Activated CD8-positive, alpha-beta memory T cell treated with anti-CD3 and anti-CD28 coated beads for 4 hours (primary cell): ENCODE measurements at places on chromosomes 6 and 20.

- no peak for DNase-seq
Measured at GRCh38 chr20:1657556-1658334, at the start of gene SIRPG. Gene SIRPG (minus strand): TSS chr20:1657779. CDS start chr20:1657714, 65 bp downstream.

- no peak for DNase-seq
Measured at GRCh38 chr6:108755257-108756240, 92.7 kb upstream of the ARMC2 start.

GRCh38 chr6:134391205-134391604, 73.3 kb upstream of the SGK1 start:
- DNase-seq: no peak

- no peak for DNase-seq
Measured at GRCh38 chr6:148347441-148348054, 4.9 kb downstream of the SASH1 start.

DNA sequence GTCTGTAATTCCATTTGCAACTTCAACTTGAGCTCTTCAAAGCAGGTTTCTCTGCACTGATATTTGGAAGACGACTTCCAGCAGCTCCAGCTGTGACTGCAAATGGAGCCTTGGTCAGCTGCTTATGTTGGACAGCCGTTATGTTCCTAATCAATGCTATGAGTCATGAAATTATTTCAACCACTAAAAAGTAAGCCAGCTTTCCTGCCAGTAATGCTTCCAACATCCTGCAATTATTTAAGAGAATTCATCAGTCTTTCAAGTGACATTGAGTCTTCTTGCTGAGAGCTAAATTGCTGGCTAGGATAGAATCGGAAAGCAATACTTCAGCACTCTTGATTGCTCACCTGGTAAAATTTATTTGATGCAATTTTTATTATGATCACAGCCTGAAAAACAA, 375.7 kb downstream of the MMUT start:
- DNase-seq: no peak

GRCh38 chr6:163789199-163789810, 374.8 kb downstream of the QKI start:
- DNase-seq: no peak

DNA sequence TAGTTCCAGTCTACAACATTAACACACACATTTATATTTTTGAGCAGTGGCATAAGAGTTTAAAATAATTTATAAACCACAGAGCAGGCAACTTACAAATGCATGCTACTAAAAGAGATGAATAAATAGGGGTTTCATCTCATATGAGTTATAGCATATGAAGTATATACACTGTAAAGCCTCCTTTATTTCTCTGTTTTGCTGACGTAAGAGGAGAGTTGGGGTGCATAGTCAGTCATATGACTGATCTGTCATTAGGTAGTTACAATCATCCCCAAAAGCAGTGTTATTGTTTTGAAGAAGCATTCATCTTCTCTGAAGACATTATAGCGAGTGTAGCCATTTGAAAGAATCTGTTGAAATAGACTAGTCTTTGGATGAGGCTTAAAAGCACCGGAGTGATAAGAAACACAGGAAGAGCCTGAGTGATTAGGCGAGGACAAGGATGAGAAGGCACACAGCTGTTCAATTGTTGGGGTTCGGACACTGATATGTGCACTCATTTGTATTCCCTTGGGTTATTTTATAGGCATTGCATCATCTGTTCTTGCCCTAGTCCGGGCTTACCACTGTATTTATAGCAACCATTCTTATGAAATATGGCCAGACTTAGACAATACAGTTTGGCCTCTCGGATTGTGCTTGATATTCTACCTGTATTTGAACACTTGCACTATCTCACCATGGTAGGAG, 325.7 kb downstream of the SAMD5 start:
- no peak for DNase-seq

DNA sequence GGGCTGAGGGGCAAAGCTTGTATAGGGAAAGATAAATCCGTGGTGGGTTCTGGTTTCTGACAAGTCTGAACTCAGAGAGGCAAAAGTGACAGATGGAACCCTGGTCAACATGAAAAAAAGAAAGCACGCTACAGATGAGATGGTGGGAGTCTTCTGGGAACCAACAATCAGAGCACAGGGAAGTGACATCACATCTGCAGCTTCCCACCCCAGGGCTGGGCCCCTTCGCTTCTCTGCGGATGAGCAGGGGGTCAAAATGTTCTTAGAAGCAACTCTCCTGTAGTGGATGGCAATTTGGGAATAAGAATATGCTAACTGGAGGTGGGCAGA, 129.2 kb upstream of the AKAP12 start:
- no peak for DNase-seq

DNA sequence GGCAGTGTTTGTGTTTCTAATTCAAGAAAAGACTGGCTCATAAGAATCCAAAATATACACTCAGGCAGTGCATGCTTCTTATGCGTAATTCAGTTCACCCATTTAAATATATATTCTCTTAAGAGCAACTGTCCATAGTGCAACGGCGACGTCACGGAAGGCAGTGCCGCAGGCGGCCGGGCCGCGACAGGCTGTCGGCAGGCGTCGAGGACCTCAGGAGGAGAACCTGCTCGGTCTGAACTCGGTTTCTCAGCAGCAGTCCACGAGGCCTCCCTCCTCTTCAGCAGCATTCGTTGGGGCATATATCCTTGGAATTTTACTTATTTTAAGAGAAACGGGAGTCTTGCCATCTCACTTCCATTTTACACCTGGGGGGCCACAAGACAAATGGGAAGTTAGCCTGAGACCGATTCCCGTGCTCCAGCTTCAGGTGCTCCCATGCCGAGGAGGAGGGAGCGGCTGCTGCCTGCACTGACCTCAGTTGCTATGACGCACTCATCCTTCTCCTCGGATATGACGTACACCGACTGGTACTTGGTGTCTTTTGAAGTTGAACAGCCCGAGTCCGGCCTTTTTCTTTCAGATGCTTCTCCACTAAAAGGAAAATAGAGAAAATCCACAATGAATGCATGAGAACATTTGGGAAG, 8.2 kb downstream of the DLL1 start:
- DNase-seq: no peak

- no peak for DNase-seq
Measured at GRCh38 chr6:98487612-98488011, 346.8 kb upstream of the POU3F2 start.

GRCh38 chr6:90385759-90386313, 89.2 kb upstream of the BACH2 start:
- DNase-seq: no peak

DNA sequence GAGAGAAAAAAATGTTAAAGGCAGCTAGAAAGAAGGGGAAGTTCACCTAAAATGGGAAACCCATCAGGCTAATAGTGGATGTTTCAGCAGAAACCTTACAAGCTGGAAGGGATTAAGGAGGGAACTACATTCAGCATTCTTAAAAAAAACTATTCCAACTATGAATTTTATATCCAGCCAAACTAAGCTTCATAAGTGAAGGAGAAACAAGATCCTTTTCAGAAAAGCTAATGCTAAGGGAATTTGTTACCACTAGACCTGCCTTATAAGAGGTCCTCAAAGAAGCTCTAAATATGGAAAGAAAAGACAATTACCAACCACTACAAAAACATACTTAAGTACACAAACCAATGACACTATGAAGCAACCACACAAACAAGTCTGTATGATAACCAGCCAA, 59.2 kb upstream of the SLC35F1 start:
- DNase-seq: no peak

- DNase-seq: no peak
Measured at GRCh38 chr6:149277621-149278020, 39.9 kb upstream of the TAB2 start.

DNA sequence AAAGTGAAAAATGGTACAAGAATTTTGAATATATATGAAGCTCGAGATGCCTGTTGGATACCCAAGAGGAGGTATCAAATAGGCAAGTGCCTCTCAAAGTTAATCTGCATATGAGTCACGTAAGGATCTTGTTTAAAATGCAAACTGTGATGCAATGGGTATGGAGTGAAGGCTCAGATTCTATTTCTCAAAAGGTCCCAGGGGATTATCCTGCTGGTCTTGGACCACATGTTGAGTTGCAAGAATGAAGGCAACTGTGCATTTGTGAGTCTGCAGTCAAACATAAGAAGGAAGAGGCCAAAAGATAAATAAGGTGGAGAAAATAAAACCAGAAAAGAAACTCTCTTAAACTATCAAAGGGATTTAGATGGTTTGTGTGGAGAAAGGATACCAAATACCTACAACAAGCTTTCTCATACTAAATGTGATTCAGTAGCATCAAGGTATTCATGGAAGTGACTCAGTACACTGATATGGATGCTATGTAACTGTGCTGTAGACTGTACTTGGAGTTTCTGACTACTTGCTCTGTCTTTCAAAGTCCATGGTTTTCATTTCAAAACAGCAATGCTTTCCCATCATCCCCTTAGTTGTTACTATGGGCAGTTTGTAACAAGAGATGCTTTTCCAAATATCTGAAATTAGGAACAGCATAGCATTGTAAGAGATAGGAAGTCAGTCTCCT, 106.3 kb downstream of the GFRAL start:
- DNase-seq: no peak

- DNase-seq: no peak
Measured at GRCh38 chr20:55641497-55641896, 363.8 kb downstream of the CBLN4 start.

DNA sequence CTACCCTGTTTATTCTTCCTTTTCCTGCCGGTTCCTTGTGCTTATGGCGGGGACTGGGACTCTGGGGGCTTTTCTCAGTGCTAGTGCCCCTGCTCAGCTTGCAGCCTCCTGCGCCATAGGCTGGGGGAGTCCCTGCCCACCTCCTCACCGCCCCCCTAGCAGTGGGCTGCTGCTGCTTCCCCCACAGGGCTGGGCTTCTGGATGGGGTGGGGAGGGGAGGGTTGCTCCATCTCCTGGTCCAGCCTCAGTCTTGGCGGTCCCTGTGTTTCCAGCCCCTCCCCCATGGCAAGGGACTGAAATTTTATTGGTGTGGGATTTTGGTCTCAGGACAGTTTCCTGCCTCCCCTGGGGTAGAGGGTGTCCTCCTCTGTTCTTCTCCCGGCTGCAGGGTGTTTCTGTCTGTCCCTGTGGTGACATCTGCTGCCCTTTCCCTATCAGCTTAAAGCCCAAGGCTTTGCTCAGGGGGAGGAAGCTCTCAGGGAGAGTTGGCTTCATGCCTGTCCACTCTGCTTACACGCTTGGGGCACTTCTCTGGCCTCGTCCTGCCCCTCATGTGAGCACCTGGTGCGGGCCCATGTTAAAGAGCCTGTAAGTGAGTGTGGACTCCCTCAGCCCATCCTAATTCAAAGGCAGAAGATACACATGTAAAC, 100.6 kb downstream of the HIVEP1 start:
- DNase-seq: no peak

DNA sequence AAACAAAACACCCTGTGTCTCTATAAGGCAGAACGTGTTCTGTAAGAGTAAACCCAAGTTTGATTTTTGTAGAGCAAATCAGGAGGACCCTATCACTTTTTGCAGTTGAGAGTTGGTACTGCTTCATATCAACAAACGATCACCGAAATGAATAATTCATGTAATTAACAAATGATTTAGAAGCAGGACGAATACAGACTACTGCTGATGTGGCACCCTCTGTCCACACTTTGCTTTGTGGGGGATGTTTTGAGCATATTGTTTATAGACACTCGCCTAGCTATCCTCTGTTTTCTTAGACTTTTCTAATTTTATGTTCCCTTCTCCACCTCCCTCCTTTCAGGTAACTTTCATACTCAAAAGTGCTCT, 1.5 kb downstream of the CD2AP start:
- no peak for DNase-seq

DNA sequence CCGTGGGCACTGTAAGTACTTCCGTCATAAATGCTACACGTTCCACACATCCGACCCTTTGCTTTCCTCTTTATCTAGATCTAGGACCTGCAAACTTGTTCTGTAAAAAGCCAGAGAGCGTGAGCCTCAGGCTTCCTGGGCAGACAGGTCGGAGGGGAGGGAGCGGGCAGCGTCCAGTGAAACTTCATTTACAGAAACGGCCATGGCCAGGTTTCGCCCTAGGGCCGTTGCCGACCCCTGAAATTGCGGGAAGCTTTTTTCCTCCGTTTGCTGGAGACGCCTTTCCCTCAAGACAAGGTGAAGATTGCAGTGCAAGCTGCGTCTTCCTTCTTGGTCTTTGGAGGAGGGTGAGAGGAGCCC, 155.4 kb downstream of the DLL1 start:
- DNase-seq: no peak

GRCh38 chr6:79536585-79536953, 661 bp downstream of the LCA5 start:
- DNase-seq: no peak

- no peak for DNase-seq
Measured at GRCh38 chr20:41782730-41783406, 164.7 kb upstream of the CHD6 start.

DNA sequence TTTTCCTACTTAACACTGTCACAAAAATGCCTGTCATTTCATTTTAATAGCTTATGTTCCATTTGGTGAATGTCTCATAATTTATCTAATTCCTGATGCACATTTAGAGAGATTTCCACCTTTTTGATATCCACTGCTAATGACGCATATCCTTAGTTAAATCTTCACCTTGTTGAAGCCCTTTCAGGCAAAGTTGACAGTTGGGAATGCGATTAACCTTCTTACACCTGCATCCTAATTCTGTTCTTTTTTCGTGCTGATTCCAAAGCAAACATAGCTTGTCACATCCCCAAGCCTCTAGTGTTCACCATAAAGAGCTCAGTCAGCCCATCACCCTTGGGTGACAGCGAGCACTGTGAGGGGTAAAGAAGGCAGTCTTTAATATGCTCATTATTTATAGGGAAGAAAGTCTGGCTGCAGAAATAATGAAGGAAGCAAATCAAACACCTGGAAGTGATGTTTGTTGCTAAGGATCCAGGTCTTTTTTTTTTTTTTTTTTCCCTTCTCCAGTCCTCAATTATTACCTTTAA, 205.6 kb downstream of the DTNBP1 start:
- DNase-seq: no peak

DNA sequence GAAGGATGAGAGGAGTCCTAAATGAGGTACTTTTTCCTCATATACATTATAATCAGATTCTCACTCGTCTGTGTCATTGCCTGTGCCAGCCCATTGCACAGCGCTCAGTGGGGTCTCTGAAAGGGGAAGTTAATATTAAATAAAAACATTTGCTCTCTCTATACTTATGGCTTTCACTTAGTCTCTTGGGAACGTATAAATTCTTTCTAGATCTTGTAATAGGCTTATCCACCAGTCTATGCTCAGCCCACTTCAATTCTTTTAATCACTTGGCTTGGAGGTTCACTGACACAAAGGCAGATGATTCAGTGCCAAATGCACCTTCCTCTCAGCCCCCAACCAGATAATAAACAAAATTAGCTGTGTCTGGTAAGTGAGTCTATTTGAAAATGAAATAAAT, 164.3 kb upstream of the OGFRL1 start:
- DNase-seq: no peak

DNA sequence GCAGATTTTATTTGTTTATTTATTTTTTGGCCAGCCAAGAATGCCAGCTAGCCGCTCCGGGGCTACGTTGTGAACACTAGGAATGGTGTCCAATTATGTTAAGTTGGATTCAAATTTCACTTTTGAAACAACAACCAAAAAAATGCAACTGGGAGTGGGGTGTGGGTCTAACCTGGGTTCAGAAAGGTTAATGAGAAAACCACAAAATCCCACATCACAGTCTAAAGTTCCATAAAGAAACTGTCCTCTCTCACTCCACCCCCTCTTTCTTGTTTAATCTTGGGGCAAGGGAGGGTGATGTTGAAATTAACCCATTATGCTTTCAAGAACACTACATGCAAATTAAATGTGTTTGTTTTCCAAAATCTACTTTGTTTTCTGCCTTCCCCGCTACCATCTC, 77.2 kb downstream of the LINC00237 start:
- no peak for DNase-seq
